A673 (cell line): ENCODE measurements at places on chromosomes 7 and 10. TPM values are rescaled to one million over a fixed set of nuclear protein-coding genes. Genes with fewer than 3 reads are reported as not detected.

Gene ATAD1
- 48.6 and 51.6 TPM in 2 replicates for total RNA-seq

Gene ASZ1
- total RNA-seq: not detected in 2 replicates

Gene AEBP1
- 30.1 and 31.8 TPM in 2 replicates for total RNA-seq

Gene SKAP2
- 0.56 and 1.7 TPM in 2 replicates for total RNA-seq

Gene CASD1
- total RNA-seq: 17.0 and 19.6 TPM in 2 replicates

Gene DHTKD1
- total RNA-seq: 32.4 and 41.2 TPM in 2 replicates

Gene PIK3CG
- total RNA-seq: 13.4 and 13.7 TPM in 2 replicates

Gene SFRP5
- total RNA-seq: not detected in 2 replicates

- no peak overlapping the region for H3K4me3 ChIP-seq
- DNase-seq: no peak
- no peaks in the 10 kb centered on the region for H3K36me3 ChIP-seq
- no peak overlapping the region for H3K27ac ChIP-seq
Observed at GRCh38 chr10:89164080-89164479, 43.0 kb downstream of the CH25H start.

- DNase-seq: no peak
- no peak overlapping the region for H3K4me3 ChIP-seq
Observed at GRCh38 chr10:60399328-60399727, 9.7 kb upstream of the ANK3 start.

- H3K36me3 ChIP-seq: no peaks in the 10 kb centered on the region
- no peaks in the 10 kb centered on the region for H3K27me3 ChIP-seq
- no peak overlapping the region for H3K27ac ChIP-seq
- H3K4me1 ChIP-seq: no peaks in the 10 kb centered on the region
- DNase-seq: no peak
Observed at GRCh38 chr10:21904930-21905329, 98.6 kb downstream of the DNAJC1 start.

DNA sequence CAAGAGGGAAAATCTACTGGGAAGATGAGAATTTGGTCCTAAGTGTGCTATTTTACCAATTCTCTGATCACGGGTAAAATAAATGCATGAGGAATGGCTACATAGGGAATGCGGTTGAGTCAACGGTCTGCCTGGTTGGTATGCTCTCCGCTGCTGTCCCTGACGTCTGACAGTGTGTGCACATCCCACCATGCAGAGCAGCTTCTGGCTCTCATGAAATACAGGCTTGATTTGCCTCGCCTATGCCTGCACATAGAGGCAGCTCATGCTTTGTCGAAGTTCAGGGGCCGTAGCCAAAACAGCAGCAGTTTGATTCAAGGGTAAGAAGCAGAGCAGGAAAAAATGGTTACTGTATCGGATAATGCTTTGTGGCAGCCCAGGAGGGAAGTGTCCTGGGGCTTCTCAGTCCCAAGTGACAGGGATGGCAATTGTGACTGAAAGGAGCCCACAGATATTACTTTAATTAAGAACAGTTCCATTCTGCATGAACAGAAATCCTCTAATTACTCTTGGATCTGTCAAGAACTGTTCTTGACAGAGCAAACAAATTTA lies 268.4 kb upstream of the SLC26A5 start:
- H3K27ac ChIP-seq: no peak overlapping the region

DNA sequence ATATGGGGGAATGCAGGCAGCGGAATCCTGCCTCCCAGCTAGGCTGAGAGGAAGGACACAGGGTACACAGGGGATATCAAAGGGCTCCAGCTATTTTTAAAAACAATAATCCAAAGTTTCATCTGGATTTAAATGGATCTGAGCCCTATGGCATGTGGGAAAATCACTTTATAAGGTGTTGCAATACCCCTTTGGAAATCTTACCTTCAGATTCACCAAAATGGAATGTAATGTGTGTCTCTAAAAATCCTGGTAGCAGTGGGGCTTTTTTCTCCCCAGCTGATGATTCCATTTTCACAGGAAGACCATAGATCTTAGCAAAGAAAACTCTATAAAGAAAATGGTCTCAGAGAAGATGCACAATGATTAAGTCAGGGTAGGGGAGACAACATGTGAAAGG lies 722.2 kb downstream of the PARD3 start:
- H3K27me3 ChIP-seq: no peaks in the 10 kb centered on the region
- no peak overlapping the region for H3K27ac ChIP-seq
- no peak overlapping the region for H3K4me3 ChIP-seq
- no peak for DNase-seq

- H3K27ac ChIP-seq: no peak overlapping the region
- no peaks in the 10 kb centered on the region for H3K36me3 ChIP-seq
- no peak overlapping the region for H3K4me3 ChIP-seq
- H3K27me3 ChIP-seq: peaks cover 4% of the 10 kb centered on the region
- no peak for DNase-seq
Observed at GRCh38 chr10:124357561-124357885, 61.2 kb downstream of the OAT start.

- H3K36me3 ChIP-seq: no peaks in the 10 kb centered on the region
- no peaks in the 10 kb centered on the region for H3K27me3 ChIP-seq
- peaks cover 43% of the 10 kb centered on the region for H3K4me1 ChIP-seq
- no peak overlapping the region for H3K27ac ChIP-seq
- no peak overlapping the region for H3K4me3 ChIP-seq
- peak; percentile 63 for DNase-seq
Observed at GRCh38 chr7:82284936-82285519, 158.5 kb downstream of the CACNA2D1 start.

DNA sequence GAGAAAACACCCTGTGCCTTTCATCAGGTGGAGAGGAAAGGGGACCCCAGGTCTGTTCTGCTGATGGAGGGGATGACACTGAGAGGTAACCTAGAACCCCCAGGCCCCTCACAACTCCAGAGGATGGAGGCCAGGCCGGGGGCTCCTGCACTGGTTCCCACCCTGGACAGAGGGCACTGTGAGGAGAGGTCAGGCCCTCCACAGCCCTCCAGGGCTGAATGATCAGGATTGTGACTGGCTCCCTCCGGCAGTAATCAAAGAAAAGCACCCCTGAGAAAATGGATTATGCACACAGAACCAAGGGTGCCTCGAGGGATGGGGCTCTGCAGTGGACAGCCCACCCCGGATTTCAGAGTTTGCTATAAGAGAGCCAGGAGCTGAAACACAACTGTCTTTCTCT lies 502.8 kb downstream of the TCERG1L start:
- H3K36me3 ChIP-seq: no peaks in the 10 kb centered on the region
- no peak for DNase-seq
- no peak overlapping the region for H3K4me3 ChIP-seq
- H3K27me3 ChIP-seq: no peaks in the 10 kb centered on the region

- H3K27me3 ChIP-seq: no peaks in the 10 kb centered on the region
- H3K27ac ChIP-seq: no peak overlapping the region
- H3K4me3 ChIP-seq: no peak overlapping the region
Observed at GRCh38 chr7:120799147-120799546, 58.8 kb downstream of the TSPAN12 start.

DNA sequence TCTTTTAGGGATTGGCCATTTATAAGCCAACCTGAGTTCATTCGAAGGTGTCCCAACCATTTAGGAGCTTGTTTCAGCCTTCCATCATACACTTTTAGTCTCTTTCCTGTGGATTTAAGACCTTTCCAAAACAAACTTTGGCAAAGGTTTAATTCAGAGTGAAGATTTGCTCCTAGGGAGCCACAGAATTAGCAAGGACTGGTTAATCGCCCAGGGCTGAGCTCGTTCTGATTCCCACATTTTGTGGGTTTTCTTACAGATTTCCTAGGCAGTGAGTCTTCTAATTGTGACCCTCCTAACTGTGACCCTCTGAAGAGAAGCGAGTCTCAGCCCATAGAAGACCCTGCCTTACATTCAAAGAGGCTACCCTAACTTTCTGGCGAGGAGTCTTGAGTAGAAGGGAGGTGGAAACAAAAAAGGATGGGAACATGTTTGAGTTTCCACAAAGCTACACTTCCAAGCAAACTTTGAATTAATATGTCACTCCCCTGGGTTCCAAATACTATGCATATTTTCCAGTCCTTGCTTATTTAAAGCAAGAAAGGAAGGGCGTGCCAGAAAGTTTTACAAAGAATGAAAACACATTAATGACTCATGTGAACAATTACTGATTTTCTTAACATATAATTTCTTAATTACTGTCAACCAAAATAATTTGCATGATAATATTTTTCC lies 118.3 kb downstream of the ARID5B start:
- no peaks in the 10 kb centered on the region for H3K27me3 ChIP-seq
- H3K4me1 ChIP-seq: peaks cover 57% of the 10 kb centered on the region
- peak; percentile 58 for DNase-seq
- peak overlapping the region; percentile 6 for H3K4me3 ChIP-seq
- H3K36me3 ChIP-seq: no peaks in the 10 kb centered on the region
